ENCODE measurements at places on chromosomes 11 and 22.

GRCh38 chr11:86091566-86091965 lies 22.7 kb upstream of the PICALM start:
- DNase-seq = no peak

- no peak for DNase-seq
These were observed 24.6 kb upstream of the RTL6 start for GRCh38 chr22:44522526-44523170.

- no peak for DNase-seq
These were observed at the start of gene OR51A7 for GRCh38 chr11:4903484-4903883. Gene OR51A7, plus strand, starts transcription at chr11:4903783. Its CDS starts 3,587 bp downstream, at chr11:4907370.

DNA sequence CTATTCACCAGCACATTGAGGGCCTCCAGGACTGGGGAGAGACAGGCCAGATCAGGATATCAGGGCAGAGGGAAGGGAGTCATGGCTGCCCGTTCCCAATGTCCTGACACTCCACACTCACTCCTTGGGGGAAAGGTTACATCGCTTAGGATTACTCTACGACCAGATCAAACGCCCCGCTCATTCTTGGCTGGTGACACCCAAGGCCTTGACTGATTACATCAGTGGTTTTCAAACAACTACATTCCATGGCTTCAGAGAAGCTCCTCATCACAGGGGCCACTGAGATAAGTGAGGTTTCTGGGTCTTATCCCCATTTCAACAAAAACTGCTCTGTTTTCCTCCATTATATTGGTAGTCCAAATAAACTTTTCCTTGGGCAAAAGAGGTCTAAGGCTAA lies 15.0 kb downstream of the UBE2L6 start:
- no peak for DNase-seq

GRCh38 chr11:2779981-2780849 lies 80.4 kb upstream of the KCNQ1OT1 start:
- DNase-seq = no peak

DNA sequence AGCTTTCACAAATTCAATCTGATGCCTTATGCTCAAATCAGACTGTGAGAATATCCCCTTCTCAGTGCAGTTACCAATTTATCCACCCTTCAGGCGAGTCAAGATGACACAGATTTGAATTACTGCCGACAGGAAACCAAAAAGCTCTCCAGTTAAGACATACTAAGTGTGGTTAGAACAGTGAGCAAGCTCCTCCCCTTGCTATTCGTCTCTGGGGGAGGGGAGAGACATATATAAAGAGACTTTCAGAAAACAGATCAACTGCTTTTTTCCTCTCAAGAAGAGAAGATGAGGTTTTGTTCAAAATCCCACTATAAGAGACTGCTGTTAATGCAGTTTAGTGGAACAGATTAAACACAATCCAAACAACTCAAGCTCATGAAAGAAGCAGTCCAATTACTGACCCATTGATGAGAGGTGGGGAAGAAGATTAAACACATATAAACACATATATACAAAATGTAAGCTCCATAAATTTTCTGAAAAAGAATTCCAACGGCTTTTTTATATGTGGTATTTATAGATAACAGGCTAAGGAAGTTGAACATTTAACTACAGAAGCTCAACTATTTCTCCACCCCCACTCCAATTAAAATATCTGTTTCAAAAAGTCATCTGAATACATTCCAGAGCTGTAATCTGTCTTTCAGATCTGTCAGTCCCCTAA lies 102.7 kb downstream of the MRTFA start:
- peak; percentile 50 for DNase-seq
